Heart right ventricle (tissue), 16 donors: ENCODE measurements at places on chromosomes 7 and 10. TPM values are rescaled to one million over a fixed set of nuclear protein-coding genes. Genes with fewer than 3 reads are reported as not detected.

DNA sequence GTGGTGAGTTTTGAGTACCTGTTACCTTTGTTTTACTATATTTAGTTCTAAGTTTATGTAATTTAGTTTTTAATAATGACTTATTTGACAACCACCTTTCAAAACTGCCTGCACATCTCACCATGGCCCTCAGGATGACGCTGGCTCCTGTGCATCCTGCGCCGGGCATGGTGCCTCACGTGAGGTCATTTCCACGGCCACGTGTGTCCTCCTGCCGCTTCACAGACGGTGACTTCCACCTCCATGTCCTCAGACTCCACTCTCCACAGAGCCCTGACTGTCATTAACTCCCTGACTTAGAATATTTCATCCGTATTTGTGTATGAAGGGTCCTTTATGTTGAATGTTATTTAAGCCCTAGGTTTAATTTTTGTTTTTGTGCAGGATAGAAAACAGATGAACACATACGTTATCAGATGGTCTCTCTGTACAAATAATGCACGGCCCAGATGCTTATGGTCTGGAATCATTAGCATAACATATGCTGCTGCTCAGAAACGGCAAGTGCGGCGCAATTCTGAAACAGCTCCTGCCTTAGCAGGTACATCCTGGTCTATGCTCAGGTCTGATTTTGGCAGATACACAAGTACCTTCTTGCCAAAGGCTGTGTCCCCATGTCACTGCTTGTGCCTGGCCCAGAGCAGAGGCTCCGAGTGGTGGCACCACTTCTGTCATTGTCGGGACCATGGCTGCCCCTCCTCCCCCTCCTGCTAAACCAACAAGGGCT is 155.8 kb downstream of the WDR37 start:
- DNase-seq = no peak
- H3K36me3 ChIP-seq = no peaks in the 10 kb centered on the region
- H3K27ac ChIP-seq = no peak overlapping the region
- no peak overlapping the region for H3K4me3 ChIP-seq
- H3K4me1 ChIP-seq = no peaks in the 10 kb centered on the region

Gene PARD3
- 40.4 TPM for total RNA-seq

GRCh38 chr7:30911561-30911969 is at the start of gene AQP1:
TSS of gene AQP1 (plus strand) at chr7:30911853. CDS start at chr7:30911910, 57 bp downstream.
- peak within 1 kb of the TSS; percentile 89 for H3K27ac ChIP-seq
- H3K27me3 ChIP-seq = no peaks in the 10 kb centered on the region
- DNase-seq = peak; percentile 92
- H3K4me3 ChIP-seq = peak within 1 kb of the TSS; percentile 66
- peaks cover 40% of the 10 kb centered on the region for H3K4me1 ChIP-seq
- H3K36me3 ChIP-seq = no peaks in the 10 kb centered on the region

GRCh38 chr7:102944241-102944640 is 31.4 kb downstream of the LRRC17 start:
- H3K27ac ChIP-seq = no peak overlapping the region
- no peaks in the 10 kb centered on the region for H3K27me3 ChIP-seq
- peaks cover 12% of the 10 kb centered on the region for H3K36me3 ChIP-seq
- no peak overlapping the region for H3K4me3 ChIP-seq

DNA sequence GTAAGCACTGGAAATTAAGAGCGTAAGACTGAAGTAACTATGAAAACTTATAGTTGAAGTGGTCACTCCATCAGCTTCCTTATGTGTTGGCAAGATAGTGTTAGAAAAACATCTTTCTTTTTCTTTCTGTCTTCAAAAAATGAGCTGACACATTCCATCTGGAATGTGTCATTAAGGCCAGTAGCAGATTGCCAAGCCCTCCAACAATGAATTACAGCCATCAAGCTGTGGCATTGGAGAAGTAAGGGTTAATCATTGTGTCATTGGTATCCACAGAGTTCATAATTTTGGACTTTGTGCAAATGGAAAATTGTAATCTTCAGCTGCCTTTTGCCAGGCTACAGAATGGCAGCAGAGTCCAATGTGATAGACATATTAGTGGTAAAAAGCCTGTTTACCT is 926.3 kb downstream of the NRG3 start:
- no peak for DNase-seq
- H3K27me3 ChIP-seq = no peaks in the 10 kb centered on the region
- H3K27ac ChIP-seq = no peak overlapping the region

Gene PAPOLB
- 0.17 TPM for total RNA-seq

- no peaks in the 10 kb centered on the region for H3K4me1 ChIP-seq
- no peak overlapping the region for H3K27ac ChIP-seq
- no peaks in the 10 kb centered on the region for H3K36me3 ChIP-seq
- no peaks in the 10 kb centered on the region for H3K27me3 ChIP-seq
- no peak overlapping the region for H3K4me3 ChIP-seq
Observed at GRCh38 chr7:142910031-142910433, 23.5 kb downstream of the TRPV5 start.

- no peaks in the 10 kb centered on the region for H3K36me3 ChIP-seq
- no peaks in the 10 kb centered on the region for H3K27me3 ChIP-seq
- no peaks in the 10 kb centered on the region for H3K4me1 ChIP-seq
- no peak for DNase-seq
Observed at GRCh38 chr10:22913474-22914092, 14.3 kb upstream of the ARMC3 start.

DNA sequence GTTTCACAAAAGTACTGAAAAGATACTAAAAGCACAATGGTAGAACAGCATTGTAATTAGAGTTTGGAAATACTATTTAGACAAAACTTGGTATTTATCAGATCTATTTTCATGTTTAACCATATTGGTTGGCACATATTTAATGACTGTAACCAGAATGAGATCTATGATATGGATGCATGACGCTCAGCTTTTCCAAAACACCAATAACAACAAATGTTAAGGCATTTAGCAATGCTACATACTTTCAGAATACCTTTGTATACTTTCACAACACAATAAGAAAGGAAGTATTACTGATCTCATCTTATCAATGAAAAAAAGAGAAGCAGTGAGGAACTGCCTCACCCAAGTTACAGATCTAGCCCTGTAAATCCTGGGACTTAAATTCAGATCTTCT is 74.8 kb downstream of the THSD7A start:
- DNase-seq = no peak
- no peaks in the 10 kb centered on the region for H3K36me3 ChIP-seq
- no peaks in the 10 kb centered on the region for H3K4me1 ChIP-seq
- H3K4me3 ChIP-seq = no peak overlapping the region

Gene NFE2L3
- 0.32 TPM for total RNA-seq

Gene UPP1
- total RNA-seq = 16.8 TPM

Gene ASZ1
- total RNA-seq = not detected

Gene GPR26
- total RNA-seq = not detected

Gene IL2RA
- total RNA-seq = 0.47 TPM

- peak overlapping the region; percentile 96 for H3K27ac ChIP-seq
- no peaks in the 10 kb centered on the region for H3K36me3 ChIP-seq
- peak overlapping the region; percentile 83 for H3K4me3 ChIP-seq
- H3K27me3 ChIP-seq = no peaks in the 10 kb centered on the region
Observed at GRCh38 chr7:77415476-77415822, 700 bp downstream of the GSAP start.

Gene SCART1
- 1.5 TPM for total RNA-seq

Gene AP5Z1
- total RNA-seq = 8.7 TPM

GRCh38 chr10:79355420-79356017 is 8.2 kb downstream of the PPIF start:
- no peak overlapping the region for H3K27ac ChIP-seq
- H3K27me3 ChIP-seq = no peaks in the 10 kb centered on the region
- no peak for DNase-seq
- H3K36me3 ChIP-seq = no peaks in the 10 kb centered on the region

DNA sequence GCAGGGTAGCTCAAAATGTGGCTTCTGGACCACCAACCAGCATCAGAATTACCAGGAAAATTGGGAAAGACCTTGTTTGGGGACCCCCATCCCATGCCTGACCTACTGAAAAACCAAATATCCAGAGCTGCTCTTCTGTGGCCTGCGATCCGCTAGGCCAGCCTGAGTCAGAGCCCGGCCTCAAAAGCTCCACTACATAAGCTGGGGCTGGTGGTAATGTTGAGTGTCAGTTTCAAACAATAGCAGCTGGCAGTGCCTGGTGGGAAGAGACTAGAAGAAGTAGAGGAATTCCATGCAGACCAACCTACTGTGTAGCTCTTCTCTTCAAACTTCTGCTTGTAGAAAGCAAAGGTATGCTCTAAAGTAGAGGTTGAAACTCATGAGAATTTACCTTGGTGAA is 52.0 kb downstream of the KLRG2 start:
- H3K27me3 ChIP-seq = no peaks in the 10 kb centered on the region
- H3K27ac ChIP-seq = peak overlapping the region; percentile 23
- H3K4me3 ChIP-seq = no peak overlapping the region
- H3K4me1 ChIP-seq = peaks cover 5% of the 10 kb centered on the region
- DNase-seq = no peak
- peaks cover 22% of the 10 kb centered on the region for H3K36me3 ChIP-seq

Gene SORBS1
- 1,173 TPM for total RNA-seq

Gene ZFYVE27
- 10.1 TPM for total RNA-seq

DNA sequence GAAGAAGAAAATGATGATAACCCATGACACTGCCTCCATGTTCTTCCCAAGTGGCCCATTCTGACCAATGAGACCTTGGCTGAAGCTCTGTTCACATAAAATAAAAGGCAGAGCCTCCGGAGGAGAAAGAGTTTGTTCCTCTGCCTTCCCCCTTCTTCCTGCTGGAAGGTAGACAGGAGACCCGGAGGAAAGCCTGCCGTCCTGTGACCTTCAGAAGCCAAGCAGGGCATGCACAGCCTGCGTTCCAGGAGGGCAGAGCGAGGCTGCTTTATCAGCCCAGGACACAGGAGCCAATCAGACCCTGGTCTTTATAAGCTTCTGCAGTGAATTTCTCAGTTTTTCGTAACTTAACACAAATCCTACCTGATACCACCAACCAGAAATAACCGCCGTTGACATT is 8.6 kb upstream of the GRID1 start:
- no peaks in the 10 kb centered on the region for H3K36me3 ChIP-seq
- H3K4me1 ChIP-seq = peaks cover 3% of the 10 kb centered on the region
- no peaks in the 10 kb centered on the region for H3K27me3 ChIP-seq
- no peak overlapping the region for H3K27ac ChIP-seq

Gene SFRP4
- 7.9 TPM for total RNA-seq

DNA sequence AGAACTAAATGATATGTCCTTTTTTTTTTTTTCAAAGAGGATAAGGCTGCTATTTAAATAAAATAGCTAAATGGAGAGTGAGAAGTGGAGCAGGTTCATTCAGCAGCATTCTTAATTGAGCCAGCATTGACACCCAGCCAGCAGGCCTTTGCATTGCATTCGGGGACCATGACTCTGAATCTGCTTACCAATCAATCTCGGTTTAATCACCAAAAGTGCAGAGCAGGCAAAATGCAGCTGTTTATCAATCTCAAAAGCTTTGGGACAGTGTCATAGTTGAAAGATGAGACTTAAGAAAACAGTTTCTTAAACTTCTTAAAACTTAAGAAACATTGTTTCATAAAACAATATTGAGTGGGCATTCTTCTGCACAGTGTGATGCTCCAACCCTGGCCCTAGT is 51.7 kb downstream of the PLEKHA8 start:
- DNase-seq = no peak
- H3K36me3 ChIP-seq = no peaks in the 10 kb centered on the region
- H3K4me1 ChIP-seq = no peaks in the 10 kb centered on the region
- no peaks in the 10 kb centered on the region for H3K27me3 ChIP-seq
- H3K4me3 ChIP-seq = no peak overlapping the region

DNA sequence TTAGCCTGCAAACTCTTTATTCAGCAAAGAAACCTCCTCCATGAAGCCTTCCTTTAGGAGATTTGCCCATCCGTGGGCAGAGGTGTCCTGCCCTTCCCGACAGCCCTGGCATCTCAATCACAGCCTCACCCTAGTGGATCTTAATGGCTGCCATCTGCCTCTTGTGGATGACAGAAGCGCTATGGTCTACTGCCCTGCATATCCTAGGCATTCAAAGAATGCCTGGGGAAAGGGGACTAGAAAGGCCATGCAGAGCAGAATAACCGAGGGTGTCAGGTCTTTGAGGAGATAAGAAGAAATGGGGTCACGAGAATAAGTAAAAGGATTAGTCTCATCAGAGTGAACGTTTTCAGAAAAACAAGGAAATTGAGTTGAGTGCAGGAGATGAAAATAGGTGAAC is 57.7 kb upstream of the SPOCK2 start:
- no peak overlapping the region for H3K27ac ChIP-seq
- H3K27me3 ChIP-seq = no peaks in the 10 kb centered on the region
- no peak for DNase-seq
- no peaks in the 10 kb centered on the region for H3K4me1 ChIP-seq
- no peak overlapping the region for H3K4me3 ChIP-seq

Gene SHH
- total RNA-seq = not detected

DNA sequence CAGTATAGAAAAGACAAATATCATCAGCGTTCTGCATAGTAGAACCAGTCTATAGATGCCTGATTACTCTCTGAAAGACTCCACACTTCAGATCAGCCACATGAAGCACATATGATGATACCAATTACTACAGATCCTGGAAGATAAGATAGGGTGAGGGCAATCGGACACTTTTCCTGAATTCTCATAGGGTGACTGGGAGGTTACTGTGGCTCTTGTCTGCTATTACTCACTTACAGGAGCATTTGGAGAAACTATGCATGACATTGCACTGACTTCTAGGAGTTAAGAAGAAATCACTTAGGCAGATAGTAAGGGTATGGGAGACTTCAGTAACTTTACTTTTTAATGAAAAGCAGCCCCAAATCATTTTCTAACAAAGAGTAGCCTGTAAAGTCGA is 1140.9 kb downstream of the XPNPEP1 start:
- no peaks in the 10 kb centered on the region for H3K27me3 ChIP-seq
- H3K4me1 ChIP-seq = no peaks in the 10 kb centered on the region
- no peaks in the 10 kb centered on the region for H3K36me3 ChIP-seq
- H3K27ac ChIP-seq = no peak overlapping the region
- DNase-seq = no peak
- no peak overlapping the region for H3K4me3 ChIP-seq

Gene FEZF1
- not detected for total RNA-seq
